ENCODE measurements at places on chromosomes 5 and 9.

DNA sequence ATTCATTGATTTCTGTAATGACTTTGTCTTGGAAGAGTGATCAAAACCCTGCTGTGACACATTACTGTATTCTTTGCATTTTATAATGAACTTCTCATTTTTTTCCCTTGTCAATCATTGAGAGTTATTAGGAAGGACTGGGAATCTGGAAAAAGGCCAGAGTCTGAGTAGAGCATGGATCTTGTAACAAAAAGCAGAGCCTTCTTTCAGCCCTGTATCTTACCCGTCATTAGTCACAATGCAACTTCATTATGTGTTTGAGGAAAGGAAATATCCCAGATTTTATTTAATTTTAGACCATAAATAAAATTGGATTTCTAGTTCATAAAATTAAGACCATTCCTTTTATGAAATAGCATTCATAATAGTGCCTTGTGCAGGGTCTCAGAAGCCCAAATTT is 131.4 kb downstream of the ARHGEF28 start:
- no peak for DNase-seq

DNA sequence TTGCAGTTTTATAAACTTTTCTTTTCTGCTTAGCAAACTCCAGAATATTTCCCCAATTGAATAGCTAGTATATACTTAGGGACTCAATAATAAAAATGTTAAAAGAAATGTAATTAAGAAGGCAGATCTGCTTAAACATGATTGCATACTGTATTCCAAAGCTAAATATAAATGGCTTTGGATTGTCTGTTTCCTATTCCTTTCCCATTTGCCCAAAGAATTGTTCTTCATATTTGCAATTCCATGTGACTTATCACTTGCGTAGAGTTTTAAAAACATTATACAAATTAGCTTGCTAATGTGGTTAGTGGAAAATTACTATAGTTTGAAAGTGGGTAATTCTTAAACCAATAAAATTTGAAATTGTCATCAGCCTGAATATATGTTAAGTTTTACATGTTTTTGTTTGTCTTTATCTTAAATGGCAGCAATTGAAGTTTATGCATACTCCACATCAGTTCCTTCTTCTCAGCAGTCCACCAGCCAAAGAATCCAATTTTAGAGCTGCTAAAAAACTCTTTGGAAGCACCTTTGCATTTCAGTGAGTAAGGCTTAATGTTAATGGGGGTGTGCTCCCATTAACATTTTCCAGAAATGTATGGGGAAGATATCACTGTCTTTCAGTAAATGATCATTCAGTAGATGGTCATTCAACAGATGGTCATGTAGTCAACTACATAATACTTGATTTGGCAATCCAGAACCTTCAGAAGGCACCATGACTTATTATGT is 161.2 kb downstream of the PARP8 start:
- DNase-seq, result no peak

- DNase-seq, result no peak
Observed at GRCh38 chr5:2482778-2483177, 268.7 kb downstream of the IRX2 start.

GRCh38 chr5:2537378-2538145 is 213.9 kb downstream of the IRX2 start:
- DNase-seq, result no peak

- no peak for DNase-seq
Observed at GRCh38 chr5:81980160-81980559, 8.3 kb downstream of the ATG10 start.

DNA sequence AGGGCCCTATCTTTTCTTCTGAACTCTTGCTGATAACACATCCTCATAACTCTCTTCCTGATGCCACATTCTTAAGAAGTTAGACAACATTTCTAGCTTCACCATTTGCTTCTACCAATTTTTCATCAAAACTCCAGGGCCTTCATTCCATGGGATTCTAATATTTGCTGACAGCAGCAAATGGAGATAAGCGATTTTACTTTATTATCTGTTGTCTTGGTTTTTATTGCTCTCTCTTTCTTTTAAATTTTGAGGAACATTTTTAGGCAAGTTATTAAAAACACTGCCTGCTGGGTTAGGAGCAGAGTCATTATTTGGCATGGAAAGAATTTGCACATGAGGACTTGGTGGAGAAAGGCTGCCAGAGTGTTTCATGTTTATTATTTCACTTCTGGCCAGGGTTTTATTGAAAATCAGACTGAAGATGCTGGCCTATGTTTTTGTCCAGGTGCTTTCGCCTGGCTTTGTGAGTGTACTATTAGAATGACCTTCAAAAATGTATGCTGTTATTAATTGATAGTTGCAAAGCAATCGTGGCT is 27.7 kb downstream of the NSG2 start:
- DNase-seq, result no peak

GRCh38 chr5:134545070-134545868 is 19.8 kb downstream of the JADE2 start:
- DNase-seq, result no peak

GRCh38 chr5:135444360-135444759 is 2.8 kb downstream of the DCANP1 start:
- DNase-seq, result no peak

- no peak for DNase-seq
Observed at GRCh38 chr5:172063463-172064235, 57.2 kb upstream of the FBXW11 start.

- no peak for DNase-seq
Observed at GRCh38 chr5:73214996-73215395, 42.0 kb downstream of the TMEM174 start.

DNA sequence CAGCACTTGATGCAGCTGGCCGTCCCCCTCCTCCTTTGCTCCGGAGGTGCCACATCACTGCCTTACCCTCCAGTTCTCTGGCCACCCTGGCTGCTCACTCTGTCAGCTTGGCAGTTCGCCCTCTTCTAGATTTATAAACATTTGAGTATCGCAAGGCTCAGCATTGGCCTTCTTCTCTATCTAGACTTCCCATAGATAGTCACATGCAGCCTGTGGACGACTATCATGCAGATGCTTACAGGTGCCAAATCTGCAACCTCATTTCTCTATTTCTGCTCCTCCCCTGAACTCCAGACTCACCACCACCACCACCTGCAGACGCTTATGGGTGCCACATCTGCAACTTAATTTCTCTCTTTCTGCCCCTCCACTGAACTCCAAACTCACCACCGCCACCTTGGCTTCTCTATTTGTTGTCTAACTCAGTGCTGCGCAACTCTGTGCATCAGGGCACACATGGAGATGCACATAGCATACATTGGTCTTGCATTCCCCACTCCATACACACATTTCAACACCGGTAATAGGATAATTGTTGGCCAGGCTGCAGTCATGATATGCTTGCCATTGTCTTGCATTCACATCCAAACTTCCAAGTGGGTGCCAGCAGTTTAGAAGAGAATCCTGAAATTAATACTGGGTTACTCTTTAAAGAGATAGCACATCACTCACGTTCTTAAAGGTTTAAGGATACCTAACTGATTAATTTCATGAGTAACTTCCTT is 1.9 kb upstream of the DAP start:
- no peak for DNase-seq

GRCh38 chr9:16449076-16449730 is 421.3 kb downstream of the BNC2 start:
- no peak for DNase-seq

DNA sequence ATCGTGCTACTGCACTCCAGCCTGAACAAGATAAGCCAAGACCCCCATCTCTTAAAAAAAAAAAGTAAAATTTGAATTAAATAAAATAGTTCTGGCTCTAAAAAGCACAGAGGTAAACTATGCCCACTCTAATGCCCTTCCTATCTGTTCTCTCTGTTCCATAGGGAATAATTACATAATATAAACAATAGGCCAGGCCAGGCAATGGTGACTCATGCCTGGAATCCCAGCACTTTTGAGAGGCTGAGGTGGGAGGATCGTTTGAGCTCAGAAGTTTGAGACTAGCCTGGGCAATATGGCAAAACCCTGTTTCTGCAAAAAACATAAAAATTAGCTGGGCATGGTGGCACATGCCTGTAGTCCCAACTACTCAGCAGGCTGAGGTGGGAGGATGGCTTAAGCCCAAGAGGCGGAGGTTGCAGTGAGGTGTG is 47.4 kb downstream of the MYO10 start:
- DNase-seq, result no peak

DNA sequence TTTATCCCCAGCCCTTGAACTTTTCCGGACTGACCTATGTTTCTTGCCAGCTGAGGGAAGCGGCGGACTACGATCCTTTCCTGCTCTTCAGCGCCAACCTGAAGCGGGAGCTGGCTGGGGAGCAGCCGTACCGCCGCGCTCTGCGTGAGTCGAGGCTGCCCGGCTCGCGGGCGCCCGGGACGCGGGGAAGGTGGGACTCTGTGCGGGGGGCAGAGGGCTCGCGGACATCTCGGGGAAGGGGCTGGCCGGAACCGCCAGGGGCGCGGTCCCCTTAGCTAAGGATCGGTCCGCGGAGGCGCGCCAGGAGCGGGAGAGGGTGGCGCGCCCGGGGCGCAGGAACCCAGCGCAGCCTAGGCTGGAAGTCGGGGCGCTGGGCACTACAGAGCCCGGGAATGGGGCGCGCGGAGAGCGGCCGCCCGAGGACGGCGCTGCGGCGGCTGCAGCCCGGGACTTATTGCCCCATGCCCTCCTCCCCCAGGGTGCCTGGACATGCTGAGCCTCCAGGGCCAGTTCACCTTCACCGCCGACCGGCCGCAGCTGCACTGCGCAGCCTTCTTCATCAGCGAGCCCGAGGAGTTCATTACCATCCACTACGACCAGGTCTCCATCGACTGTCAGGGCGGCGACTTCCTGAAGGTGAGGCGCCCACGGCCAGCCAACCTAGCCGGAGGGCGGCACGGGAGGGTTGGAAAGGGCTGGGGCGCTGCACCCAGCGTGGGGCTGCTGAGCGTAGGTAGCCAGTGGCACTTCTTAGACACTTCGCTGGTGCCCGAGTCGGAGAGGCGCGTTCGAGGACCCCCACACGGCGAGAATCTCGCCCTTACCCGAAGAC is 922 bp downstream of the CRHBP start:
- no peak for DNase-seq

DNA sequence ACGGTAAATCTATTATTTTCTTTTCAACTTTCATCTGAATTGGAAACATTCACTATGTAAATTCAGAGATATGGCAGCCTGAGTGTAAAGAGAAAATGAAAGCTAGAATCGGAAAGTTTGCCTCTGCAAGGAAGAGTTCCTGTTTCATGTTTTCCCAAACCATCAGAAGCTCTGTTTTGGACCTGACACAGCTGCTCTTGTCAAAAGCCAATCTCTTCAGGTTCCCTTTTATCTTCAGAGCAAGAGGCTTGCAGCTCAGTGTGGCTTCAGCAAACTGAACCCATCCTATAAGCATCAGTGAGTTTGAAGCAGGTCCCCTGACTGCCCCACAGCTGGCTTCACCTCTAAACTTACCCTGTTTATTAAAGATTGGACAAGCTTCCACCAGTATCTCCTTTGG is 1099.7 kb downstream of the DTWD2 start:
- DNase-seq, result no peak

DNA sequence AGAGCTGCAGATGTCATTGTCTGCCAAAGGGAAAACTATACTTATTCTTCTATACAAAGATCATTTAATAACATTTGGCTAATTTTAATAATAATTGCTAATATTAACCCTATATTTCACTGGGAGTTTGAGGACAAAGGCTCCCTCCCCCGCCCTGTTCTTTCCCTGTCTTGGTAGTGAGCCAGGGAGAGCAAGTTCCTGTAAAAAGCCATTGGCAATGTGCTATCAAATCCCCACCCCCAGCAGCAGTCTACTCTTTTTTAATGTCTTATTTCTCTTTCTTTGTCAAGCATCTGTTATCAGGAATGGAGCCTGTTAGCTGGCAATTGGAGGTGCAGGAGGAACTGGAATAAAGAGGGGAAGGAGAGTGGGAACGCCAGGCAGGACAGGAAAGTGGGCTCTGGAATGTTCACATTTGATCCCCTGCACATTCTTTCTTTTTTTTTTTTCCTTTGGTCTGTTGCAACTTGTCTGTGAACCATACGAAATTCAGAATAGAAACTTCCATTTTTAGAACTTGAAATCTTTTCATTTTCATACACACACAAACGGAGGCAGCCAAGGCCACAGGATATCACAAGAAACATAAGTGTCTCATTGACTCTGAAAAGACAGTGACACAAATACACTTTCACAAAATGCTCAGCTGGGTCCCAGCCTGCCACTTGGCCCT is 664.8 kb upstream of the ZNF608 start:
- no peak for DNase-seq

DNA sequence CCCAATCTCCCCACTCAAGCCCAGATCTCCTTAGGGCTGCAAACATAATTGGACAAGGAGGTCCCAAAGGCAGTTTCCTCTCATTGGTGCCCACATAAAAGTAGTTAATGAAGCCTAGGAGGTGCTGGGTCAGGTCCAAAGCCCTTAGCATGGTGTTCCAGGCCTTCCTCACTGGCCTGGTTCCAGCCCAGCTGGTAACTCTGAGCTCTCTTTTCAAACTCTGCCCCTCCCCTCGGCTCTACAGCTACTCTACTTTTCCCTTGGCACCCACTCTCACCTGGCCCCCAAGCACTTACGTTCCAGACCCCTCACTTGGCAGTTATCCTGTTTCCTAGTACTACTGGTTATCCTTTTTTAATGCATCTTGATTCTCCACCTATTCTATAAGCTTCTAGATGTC is 9.9 kb downstream of the SEPTIN8 start:
- no peak for DNase-seq

GRCh38 chr9:96555567-96556386 is 63.9 kb downstream of the CDC14B start:
- DNase-seq, result no peak

DNA sequence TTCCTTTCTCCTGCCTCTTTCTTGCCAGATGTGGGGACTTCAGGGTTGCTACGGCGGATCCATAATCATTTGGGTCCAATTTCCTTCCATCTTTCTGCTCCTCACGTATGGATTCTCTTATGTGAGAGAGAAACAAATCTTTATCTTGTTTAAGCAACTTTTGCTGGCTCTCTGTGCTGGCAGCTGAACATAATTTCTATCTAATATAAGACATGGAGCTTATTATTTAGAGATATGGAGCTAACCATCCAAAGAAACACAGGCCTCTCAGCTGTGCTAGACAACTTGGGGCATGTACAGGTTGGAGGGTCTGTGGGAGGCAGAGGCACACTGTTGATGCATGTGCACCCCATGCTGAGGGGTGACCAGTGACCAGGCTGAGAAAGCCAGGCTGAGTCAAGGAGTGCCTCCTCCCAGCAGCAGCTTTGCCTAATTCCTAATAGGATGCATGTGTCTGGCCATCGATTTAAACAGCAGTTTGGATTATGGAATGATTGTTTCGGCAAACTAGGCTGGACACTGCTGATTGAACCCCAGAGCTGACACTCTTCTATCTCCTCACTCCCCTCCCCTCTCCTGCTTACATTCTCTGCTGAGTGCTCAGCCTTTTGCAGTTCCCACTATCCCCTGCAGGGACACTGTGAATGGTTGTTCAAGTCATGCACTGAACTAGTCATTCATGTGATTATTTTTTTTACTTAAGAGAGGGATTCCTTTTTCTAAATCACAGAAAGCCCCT is 195.8 kb downstream of the ERCC6L2 start:
- peak; percentile 6 for DNase-seq
